CD8-positive, alpha-beta memory T cell (primary cell): ENCODE measurements at places on chromosomes 5 and 9.

DNA sequence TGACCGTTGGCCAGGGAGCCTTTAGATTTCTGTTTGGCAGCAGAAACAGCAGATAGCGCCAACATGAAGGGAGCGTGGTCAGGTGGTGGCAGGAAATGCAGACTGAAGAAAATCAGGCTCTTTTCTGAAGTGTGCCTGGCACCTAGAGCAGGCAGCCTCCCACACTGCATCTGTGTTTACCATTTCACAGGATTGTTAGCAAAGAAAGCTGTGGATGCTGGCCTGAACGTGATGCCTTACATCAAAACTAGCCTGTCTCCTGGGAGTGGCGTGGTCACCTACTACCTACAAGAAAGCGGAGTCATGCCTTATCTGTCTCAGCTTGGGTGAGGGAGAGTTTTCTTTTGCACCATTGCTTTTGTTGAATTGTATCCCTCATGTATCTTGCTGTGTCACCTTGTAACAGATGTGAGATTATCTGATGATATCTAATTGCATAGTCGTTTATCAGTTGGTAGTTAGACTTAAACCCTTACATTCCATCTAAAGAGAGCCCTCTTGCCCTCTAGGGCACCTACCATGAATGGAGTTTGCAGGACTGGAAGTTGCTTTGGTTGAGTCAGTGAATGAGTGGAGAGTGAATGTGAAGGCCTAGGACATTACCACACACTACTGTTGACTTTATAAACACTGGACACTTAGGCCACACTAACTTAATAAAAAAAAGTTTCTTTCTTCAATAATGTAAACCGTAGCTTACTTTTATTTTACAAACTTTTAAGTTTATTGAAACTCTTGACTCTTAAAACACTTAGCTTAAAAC lies 42.8 kb downstream of the ACO1 start:
- no peak for DNase-seq

DNA sequence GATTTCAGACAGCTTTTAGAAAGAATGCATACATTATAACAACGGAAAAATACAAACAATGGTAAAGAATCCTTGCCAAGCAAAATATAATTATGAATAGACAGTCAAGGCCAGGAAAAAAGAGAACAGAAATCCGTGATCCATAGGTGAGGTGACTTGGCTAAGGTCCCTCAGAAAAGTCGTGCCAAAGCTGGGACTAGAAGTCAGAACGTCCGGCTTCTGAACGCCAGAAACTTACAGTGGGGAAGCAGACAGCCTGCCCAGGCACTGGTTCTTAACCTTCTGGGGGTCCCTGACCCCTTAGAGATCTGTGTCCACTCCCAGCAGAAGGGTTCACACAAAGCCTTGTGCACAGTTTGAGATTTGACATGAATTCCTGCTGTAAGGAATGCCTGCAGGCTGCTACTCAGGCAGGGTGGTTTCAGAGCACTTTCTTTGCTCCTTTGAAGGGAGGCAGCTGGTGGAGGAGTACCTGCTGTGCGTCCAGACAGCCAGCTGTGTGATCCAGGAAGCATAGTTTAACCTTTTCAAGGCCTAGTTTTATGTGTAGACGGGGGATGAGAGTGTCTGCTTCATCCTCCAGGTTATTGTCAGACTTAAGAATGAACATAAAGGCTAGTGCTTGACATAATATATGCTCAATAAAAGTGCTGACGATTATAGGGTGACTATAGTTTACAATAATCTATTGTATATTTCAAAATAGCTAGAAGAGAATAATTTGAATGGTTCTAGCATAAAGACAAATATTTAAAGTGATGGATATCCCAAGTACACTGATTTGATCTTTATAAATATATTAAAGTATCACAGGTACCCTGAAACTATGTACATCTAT lies 852 bp downstream of the ARHGEF37 start:
- DNase-seq: no peak

- no peak for DNase-seq
Measured at GRCh38 chr5:10278658-10279279, 28.7 kb downstream of the CCT5 start.

GRCh38 chr5:147687118-147687517 lies 95.4 kb downstream of the JAKMIP2 start:
- DNase-seq: no peak
